ENCODE measurements at places on chromosomes 7 and 10. TPM values are rescaled to one million over a fixed set of nuclear protein-coding genes. Genes with fewer than 3 reads are reported as not detected.

Gene SLC26A3
- total RNA-seq = not detected

- no peak for DNase-seq
These were observed 5.6 kb downstream of the SNX13 start for GRCh38 chr7:17934612-17935240.

- no peak for DNase-seq
These were observed 23.3 kb downstream of the ADAP1 start for GRCh38 chr7:930975-931758.

Gene C10orf53
- not detected for total RNA-seq

GRCh38 chr10:44335330-44336021 lies 49.4 kb downstream of the CXCL12 start:
- no peak for DNase-seq

DNA sequence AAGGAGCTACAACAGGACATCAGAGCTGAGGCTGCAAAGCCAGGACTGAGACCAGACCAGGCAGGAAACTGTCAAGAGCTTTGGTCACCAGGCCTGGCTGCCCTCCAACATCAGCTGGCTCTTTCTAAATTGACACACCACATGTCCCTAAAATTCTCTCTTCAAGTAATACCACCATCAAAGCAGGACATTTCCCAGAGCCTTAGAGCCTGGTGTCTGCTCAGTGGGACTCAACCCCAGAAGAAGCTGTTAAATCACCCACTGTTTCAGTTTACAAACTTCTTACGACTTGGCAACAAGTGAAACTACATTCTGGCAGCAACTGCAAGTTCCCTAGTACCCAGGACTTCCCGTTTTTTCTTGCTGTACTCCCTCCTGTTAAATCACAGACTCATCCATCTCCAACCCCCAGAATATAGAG lies 3.8 kb upstream of the IL6 start:
- DNase-seq = no peak

GRCh38 chr10:63753808-63754207 lies 232.6 kb downstream of the REEP3 start:
- DNase-seq = no peak

GRCh38 chr7:107404740-107405537 lies 64.9 kb upstream of the GPR22 start:
- peak; percentile 79 for DNase-seq

DNA sequence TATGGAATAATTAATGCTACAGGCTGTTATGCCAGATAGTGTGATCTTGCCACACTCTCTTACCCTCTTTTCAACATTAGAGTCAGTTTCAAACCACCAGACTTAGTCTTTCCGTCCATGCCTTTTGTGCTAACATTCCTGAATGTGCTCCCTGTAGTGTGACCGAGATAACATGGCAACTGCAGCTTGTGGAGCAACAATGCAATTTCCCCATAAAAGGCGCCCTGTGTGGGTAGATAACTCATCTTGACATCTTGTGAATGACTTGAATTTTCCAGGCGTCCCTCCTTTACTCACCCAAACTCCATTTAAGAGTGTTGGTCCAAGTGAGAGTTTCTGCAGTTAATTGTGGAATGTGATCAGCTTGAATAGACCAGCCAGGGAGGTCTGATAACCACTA lies 99.6 kb downstream of the DNAH11 start:
- peak; percentile 50 for DNase-seq

Gene OR2A12
- not detected for total RNA-seq

DNA sequence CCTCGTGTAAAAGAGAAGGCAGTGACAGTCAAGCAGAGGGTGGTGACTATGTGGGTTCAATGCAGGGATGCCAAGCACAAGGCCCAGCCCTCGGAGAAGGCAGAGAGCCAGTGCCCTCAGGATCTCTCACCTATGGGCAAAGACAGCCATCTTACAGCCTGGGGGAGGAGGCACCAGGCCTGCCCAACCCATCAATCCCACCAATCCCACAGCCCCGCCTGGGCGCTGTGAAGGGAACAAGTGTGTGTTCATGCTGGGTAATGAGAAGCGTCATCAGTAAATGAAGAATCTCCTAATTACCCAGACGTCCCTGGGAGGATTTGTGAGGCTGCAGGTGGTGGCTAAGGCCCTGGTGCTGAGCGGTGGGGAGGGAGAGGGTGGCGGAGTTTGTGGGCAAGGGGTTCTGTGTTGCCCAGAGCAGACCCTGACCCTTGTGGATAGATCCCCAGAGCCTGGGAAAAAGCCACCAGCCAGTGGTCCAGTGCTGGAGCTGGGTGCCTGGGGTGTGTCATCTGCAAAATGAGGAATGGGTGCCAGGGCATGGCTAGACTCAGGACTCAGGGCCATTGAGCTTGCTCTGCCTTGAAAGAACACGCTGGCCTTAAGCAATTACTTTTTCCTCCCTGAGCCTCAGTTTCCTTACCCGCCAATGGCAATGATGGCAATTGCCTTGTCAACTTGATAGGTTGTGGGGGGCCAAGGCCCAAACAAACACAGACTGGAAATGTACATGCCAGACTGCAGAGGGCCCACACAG lies 128.1 kb upstream of the UNC5B start:
- DNase-seq = no peak

DNA sequence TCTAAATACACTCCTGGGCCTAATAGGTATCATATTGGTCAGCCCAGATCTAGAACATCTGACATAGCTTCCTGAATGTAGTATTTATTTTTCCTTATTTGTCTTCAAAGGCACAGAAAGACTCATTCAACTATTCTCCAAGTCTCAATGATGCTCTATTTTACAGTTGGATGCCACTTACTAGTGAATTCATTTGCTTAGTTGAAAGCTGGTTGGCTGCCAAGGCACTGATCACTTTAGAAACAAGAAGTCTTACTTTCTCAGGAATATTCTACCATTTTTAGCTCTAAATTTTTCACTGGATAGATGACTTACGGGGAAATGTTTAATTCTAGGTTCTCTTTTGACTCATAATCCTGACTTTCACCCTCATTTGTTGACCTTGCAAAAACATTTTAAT lies 863.4 kb downstream of the SORCS1 start:
- DNase-seq = no peak

- DNase-seq = no peak
These were observed 225.7 kb upstream of the AOAH start for GRCh38 chr7:36949711-36950600.

Gene CYP3A7
- total RNA-seq = not detected

- no peak for DNase-seq
These were observed 40.6 kb downstream of the OSBPL3 start for GRCh38 chr7:24939416-24939815.

- DNase-seq = no peak
These were observed 9.8 kb upstream of the TOMM7 start for GRCh38 chr7:22832401-22832800.

DNA sequence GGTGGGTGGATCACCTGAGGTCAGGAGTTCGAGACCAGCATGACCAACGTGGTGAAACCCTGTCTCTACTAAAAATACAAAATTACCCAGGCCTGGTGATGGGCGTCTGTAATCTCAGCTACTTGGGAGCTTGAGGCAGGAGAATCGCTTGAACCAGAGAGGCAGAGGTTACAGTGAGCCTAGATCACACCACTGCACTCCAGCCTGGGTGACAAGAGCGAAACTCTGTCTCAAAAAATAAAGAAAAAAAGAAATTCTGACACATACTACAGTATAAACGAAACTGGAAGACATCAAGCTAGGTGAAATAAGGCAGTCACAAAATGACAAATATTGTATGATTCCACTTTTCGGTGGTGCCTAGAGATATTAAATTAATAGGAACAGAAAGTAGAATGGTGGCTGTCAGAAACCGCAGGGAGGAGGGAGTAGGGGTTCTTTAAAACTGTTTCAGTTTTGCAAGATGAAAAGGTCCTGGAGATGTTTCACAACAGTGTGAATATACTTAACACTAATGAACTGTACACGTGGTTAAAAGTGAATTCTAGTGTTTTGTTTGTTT lies 23.2 kb downstream of the PILRA start:
- DNase-seq = no peak

- no peak for DNase-seq
These were observed 119.9 kb upstream of the THSD7A start for GRCh38 chr7:11951909-11952308.

DNA sequence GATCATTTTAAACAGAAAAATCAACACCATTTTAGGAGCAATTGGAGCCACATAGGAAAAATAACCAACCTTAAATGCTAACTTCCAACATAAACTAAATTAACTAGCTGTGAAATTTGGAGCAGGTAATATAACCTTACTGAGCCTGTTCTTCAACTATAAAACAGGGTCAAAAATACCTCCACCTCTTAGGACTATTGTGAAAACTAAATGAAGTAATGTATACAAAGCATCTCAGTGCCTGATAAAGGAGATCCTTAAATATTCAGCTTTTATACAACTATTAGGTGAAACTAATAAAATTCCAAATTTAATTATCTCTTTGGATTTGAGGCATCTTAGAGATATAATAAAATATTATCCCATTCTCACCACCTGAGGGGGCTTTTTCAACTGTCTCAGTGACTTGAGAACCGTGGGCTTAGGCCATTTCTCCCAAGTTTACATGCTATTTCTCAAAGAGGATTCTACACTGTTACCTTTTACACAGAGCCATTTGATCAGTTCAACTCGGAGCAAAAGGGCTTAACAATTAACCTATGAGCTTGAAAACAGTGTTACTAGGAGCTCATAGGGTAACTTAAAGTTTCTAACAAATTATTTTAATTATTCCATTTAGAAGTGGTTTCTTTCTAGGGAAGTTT lies 165.0 kb upstream of the ASAH2 start:
- no peak for DNase-seq

GRCh38 chr10:28072573-28072972 lies 73.7 kb upstream of the ODAD2 start:
- DNase-seq = no peak

DNA sequence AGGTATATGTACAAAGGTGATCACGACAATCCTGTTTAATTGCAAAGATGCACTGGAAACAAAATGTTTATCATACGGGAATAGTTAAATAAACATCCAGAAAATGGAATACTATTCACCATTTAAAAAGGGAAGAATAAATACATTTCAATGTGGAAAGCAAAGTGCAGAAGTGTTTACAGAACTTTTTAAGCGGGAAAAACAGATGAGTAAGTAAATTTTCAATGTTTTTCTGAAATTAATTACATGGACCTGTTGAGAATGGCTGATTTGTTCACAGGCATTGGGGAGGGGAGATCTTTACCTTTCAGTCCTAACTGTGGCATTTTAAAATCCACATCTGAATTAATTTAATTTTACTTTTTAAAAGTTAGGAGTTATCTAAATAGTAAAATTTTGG lies 7.1 kb downstream of the MTPN start:
- no peak for DNase-seq

DNA sequence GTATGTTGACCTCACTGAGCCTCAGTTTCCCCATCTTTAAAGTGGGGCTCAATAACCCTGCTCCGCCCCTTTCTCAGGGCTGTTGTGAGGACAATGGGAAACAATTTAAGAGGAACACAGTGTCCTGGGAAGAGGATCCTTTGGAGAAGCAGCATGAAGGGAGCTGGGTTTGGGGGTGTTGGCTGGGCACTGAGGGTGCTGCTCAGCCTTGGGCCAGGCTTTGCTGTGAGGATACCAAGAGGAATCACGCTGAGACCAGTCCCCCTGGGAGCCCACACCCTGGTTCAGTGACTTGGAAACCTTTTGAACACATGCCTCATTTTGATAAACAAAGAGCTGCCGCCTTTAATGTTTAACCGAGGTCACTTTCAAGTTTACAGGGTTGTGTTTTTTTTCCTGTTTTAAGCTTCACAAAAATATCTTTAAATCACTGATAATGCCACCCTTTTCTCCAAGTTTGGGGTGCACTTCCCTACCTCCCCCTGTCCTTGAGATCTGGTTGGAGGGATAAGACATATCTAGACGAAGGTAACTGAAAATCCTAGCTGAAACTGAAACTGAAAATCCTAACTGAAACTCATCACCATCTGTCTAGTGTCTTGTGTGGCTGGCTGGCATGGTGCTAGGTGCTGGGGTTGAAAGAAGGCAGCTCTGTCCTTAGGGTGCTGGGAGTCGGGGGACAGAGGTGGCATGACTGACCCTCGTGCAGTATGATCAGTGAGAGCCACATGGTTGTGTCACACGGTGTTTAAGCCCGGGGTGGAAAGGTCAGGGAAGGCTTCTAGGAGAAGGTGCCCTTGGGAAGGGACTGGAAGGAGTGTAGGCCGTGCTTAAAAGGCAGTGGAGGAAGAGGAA lies 27.7 kb downstream of the ZNF775 start:
- DNase-seq = no peak

DNA sequence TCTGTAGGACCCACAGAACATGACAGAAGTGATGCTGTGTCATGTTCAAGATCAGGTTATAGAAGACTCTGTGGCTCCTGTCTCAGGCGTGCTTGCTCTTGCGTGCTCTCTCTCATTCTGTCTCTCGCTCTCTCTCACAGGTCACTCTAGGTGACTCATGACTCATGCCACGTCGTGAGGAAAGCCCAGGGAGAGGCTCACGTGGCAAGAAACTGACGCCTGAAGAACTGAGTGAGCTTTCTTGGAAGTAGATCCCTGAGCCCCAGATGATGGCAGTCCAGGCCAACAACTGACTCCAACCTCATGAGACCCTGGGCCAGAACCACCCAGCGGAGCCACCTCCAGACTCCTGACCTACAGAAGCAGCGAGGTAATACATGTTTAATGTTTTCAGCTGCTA lies 103.3 kb downstream of the DNMBP start:
- no peak for DNase-seq

DNA sequence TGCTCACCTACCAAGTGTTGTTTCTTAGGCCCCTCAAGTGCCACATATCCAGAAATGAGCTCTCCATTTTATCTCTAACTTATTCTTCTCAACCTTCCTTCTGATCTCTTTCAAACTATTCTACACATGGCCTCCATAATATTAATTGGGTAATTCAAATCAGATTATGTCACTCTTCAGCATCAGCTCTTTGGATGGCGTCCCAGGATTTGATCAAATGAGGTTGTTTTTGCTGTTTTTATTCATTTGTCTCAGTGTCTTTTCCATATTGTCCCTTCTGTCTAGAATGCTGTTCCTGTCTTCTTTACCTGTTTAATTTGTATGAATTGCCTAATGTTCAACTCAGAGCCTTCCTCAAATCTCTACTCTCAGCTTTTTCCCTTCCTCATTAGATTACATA lies 234.6 kb upstream of the CXCL12 start:
- no peak for DNase-seq

GRCh38 chr7:131654249-131654558 lies 97.8 kb upstream of the PODXL start:
- DNase-seq = no peak

DNA sequence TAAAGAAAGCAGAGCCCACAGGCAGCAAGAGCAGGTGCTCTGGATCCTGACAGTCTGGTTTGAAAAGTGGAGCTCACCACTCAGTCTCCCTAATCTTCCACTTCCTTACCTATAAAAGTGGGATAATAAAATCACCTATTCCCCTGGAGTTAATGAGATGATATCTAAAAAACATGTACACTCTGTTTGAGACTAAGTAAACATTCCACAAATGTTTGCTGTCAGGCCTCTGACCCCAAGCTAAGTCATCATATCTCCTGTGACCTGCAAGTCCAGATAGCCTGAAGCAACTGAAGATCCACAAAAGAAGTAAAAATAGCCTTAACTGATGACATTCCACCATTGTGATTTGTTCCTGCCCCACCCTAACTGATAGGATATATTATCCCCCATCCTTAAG lies 1324.5 kb downstream of the XPNPEP1 start:
- DNase-seq = no peak

- no peak for DNase-seq
These were observed 6.1 kb upstream of the VCL start for GRCh38 chr10:73991884-73992245.

Gene GRM3
- 13.6 TPM for total RNA-seq

Data from neural progenitor cell (in vitro differentiated cells).